ENCODE measurements at places on chromosomes 7 and 10.

DNA sequence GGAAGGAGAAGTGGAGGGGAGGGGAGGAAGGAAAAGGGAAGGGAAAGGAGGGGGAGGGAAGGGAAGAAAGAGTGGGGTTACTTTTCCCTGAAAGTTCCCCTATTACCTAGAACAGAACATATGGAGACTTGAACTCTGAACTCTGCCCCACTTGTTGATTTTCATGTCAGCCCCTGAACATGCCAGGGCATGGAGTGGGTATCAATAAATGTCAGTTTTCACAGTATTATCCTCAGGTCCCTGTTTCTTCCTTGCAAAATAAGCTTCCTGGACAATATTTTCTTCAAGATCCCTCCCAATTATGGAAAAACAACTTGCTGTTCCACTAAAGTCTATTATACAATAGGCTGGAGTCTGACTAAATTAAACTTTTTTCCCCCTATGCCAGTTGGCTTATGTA lies 46.9 kb upstream of the LYZL1 start:
- no peak for DNase-seq

GRCh38 chr10:43067391-43068135 lies 9.3 kb upstream of the RET start:
- no peak for DNase-seq

DNA sequence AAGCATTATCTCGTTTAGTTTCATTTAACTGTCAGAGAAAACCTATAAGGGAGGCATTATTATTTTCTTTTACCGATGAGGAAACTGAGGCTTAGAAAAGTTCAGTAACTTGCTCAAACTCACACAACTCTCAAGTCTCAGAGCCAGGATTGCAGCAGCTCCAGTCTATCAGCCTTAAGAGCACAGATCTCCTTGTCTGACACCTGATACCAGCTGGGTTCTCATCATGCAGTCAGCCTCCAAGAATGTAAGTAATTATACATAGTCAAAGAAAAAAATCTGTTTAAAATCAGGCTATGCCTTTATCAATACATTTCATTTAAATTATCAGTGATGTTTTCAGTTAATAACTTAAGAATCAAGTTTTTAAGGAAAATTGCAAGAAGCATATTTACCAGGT lies 236.6 kb upstream of the TCF7L2 start:
- no peak for DNase-seq

- no peak for DNase-seq
These were observed 553.0 kb downstream of the KCNMA1 start for GRCh38 chr10:77084431-77085144.

DNA sequence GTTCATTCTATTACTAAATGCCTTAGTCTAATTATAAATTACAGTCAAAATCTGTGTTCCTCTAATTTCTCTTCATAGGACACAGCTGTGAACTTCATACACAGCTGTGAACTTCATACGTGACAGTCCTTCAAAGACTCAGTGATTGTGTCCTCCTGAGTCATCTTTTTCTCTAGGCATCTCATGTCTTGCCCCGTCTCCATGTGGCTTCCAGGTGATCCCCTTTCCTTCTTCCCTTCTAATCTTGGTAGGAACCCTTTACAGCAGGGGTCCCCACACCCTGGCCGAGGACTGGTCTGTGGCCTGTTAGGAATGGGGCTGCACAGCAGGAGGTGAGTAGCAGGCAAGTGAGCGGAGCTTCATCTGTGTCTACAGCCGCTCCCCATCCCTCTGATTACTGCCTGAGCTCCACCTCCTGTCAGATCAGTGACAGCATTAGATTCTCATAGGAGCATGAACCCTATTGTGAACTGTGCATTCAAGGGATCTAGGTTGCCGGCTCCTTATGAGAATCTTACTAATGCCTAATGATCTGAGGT lies 14.0 kb upstream of the EIF5AL1 start:
- no peak for DNase-seq

DNA sequence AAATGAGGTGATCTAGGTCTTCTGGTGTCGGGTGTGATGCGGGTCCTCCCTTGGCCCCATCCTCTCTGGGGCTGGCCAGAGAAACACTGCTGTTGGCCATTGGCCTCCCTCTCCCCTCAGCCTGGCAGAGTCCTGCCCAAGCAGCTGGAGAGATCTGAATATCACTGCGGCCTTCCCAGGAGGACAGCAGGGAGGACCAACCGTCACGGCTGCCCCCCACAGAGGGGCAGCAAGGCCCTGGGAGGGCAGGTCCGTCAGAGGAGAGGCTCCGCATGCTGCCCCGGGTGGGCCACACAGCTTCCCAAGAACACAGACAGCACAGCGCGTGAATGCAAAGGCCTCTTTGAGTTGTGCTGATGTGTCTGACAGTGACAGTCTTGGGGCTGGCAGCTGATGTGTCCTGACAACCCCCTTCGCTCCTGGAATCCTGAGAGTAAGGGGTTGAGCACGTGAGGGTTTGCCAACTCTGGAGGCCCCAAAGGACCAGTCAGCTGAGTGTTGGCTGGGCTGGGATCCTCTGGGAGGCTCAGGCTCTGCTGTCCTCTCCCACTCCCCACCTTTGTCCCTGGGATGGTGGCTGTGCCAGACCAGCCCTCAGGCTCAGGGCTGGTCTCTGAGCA lies 132.5 kb upstream of the UNC5B start:
- DNase-seq = no peak

DNA sequence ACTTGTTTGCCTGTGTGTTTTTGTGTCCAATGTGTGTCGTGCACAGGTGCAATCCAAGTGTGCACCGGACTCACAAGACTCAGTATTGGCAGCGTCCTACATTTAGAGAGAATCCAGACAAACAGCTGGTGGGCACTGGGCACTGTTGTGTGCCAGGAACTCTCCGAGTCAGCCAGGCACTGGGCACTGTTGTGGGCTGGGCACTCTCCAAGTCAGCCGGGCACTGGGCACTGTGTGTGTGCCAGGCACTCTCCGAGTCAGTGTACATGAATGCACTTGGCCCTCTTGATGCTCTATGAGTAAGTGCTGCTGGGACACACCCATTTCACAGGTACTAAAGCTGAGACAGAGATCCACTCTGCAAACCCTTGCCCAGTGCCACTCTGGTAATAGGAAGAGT lies 303.5 kb downstream of the PTPRN2 start:
- no peak for DNase-seq

DNA sequence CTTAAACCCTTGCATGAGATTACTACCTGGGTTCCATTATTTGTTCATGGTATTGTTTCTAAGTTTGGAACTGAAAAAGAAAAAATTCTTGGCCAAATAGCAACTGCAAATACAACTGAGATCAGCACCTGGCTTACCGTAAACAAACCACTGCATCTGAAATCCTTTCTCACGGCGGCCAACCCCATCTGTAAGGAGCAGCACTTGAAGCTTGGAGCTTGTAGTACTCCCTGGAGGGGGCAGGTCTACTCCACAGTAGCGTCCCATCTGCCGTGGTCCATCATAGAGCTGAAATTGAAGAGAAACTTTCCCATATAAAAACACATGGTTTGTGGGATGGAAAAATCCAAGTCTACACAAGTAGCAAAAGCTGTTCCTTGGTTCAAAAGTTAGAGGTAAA lies 109.9 kb downstream of the CUBN start:
- DNase-seq = no peak

DNA sequence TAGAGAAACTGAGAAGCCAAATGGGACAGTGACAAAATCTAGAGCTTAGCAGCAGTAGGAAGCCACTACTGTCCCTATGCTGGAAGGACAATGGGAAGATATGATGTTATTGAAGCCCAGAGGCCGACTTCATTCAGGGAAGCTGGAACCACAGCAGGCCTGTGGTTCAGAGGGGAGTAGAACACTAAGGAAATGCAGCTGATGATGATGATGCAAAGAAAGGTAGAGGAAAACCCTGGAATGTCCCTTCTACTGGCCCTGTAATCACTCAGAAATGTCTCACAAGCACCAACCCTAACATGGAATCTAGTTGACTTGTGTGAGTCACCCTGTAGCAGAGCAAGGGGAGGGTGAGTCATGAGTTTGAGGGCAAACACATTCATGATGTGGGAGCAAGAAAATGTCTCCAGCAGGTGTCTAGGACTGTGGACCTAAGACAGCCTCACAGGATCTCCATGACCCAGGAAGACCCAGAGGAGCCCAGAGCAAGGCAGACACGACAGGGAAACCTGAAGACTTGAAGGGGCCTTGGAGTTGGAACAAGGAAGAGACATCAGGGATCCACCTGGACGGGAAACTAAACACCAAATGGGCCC lies 37.0 kb upstream of the LRRC17 start:
- peak; percentile 90 for DNase-seq

- DNase-seq = no peak
These were observed 324.7 kb upstream of the C7orf33 start for GRCh38 chr7:148265896-148266295.

GRCh38 chr10:114856544-114857287 lies 35.1 kb downstream of the FHIP2A start:
- peak; percentile 57 for DNase-seq

DNA sequence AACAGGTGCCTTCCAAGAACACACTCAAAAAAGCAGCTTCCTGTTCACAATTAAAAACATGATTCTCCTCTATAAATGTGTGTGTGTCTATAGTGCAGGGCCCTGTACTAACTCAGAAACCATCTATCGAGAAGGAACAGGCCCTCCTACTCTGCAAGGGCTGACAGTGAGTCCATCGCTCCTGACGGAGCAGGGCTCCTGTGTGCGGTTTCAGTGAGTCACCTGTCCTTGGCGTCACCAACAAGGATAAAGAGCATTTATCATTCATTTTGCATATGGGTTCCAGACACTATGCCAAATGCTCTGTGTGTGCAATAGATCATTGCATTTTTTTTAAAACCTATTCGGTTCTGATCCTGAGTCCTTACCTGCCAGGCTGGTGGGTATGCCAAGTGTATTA lies 63.7 kb downstream of the TACC2 start:
- no peak for DNase-seq

GRCh38 chr7:80548840-80549530 lies 37.1 kb upstream of the GNAT3 start:
- DNase-seq = no peak

- peak; percentile 68 for DNase-seq
These were observed 417.8 kb downstream of the PARD3 start for GRCh38 chr10:34397324-34397723.

GRCh38 chr7:77335581-77335980 lies 80.6 kb downstream of the GSAP start:
- peak; percentile 61 for DNase-seq

- DNase-seq = peak; percentile 55
These were observed 44.6 kb upstream of the TSPAN13 start for GRCh38 chr7:16708980-16709379.

DNA sequence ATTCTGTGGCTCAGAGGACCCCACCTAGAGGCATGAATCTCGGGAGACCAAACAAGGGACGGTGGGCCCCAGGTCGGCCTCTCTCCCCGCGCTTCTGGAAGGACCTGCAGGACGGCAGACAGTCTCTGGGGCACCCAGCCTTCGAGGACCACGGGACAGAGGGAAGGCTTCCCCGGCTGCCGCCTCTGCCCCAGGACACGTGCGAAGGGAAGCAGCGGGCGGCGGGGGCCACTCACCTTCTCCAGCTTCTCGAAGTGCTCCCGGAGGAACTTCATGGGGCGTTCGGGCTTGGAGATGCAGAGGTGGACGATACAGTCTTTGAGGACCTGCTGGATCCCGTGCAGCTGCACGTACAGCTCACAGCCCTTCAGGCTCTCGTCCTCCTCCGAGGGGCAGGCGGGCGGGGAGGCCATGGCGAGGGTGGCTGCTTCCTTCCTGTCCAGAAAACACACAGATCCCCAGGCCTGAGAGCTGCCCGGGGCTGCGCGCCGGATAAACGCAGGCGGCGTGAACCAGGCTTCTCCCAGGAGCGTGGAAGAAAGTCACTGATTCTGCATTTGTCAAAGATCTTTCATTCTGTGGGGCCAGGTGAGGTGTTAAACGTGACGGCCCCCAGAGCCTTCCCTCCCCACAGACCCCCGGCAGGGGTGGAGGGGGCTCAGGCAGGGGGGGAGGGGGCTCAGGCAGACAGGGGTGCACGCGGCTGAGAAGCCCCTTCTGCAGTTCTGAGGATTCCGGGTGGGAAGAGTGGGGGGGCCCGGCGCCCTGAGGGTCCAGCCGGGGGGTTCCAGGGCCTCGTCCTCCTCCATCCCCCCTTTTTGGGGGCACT lies 15.2 kb upstream of the DNAAF5 start:
- no peak for DNase-seq

GRCh38 chr7:7789551-7789988 lies 71.2 kb upstream of the RPA3 start:
- no peak for DNase-seq

- DNase-seq = no peak
These were observed 942.9 kb upstream of the LRRN3 start for GRCh38 chr7:110148054-110148453.

- no peak for DNase-seq
These were observed 28.5 kb downstream of the MKLN1 start for GRCh38 chr7:131355917-131356777.

GRCh38 chr7:99562832-99563231 lies 4.4 kb downstream of the ZNF655 start:
- DNase-seq = peak; percentile 98

DNA sequence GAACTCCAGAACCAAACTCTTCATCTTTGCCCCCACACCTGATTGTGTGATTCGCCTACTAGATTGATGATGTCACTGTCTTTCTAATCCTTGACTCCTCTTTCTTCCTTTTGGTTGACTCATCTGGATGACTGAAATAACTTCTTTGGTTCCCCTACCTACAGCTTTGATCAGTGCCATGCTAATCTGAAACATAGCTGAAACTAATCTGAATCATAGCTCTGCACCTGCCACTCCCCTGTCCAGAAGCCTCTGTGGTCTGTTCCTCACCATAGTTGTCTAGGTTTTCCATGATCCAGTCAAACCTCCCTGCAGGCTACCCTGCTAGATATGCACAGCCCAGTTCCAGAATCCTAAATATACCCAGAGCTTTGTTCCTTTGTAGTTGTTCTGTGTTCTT lies 51.9 kb downstream of the ZNF365 start:
- no peak for DNase-seq

GRCh38 chr10:113094114-113094486 lies 144.1 kb downstream of the TCF7L2 start:
- no peak for DNase-seq

- DNase-seq = no peak
These were observed 191.7 kb downstream of the PPP1R9A start for GRCh38 chr7:95099106-95099505.

GRCh38 chr7:83413424-83413823 lies 235.5 kb downstream of the SEMA3E start:
- peak; percentile 51 for DNase-seq

DNA sequence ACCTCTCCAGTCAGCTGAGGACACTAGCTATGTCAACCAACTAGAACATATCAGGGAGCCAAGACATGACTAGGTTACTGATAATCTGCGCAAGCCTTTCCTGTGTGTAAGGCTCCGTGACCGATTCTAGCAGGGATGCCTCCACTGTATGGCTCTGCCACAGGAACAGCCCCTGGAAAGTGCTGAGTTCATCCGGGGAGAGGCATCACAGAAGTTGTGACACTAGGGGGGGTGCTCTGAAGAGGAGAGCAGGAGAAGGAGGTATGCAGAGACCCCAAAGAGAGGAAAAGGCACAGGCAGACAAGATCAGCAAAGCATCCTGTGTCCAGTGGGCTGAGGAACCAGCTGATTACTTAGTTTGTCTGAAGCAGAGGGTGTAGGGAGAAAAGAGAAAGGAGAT lies 13.5 kb downstream of the UPP1 start:
- no peak for DNase-seq
